ENCODE measurements at places on chromosomes 12 and 14.
A peak's percentile ranks its signal among the peaks of the same experiment; 100 is the strongest.

GRCh38 chr14:59474172-59474571, 9.0 kb upstream of the GPR135 start:
- peak; percentile 76 for DNase-seq

- peak; percentile 62 for DNase-seq
Observed at GRCh38 chr12:65313719-65314317, 35.3 kb downstream of the MSRB3 start.

DNA sequence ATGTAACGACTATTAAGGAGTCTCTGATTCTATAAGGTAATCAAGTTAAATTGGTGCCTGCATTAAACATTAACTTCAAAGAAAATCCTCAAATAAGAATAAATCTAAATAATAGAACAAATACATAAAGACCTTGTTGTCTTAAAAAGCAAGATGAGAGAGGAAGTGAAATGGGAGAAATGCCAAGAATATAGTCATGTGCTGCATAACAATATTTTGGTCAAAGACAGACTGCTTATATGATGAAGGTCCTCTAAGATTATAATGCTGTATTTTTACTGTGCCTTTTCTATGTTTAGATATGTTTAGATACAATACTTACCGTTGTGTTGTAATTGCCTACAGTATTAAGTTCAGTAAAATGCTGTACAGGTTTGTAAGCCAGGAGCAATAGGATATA, 213.6 kb downstream of the C12orf42 start:
- DNase-seq, result no peak

DNA sequence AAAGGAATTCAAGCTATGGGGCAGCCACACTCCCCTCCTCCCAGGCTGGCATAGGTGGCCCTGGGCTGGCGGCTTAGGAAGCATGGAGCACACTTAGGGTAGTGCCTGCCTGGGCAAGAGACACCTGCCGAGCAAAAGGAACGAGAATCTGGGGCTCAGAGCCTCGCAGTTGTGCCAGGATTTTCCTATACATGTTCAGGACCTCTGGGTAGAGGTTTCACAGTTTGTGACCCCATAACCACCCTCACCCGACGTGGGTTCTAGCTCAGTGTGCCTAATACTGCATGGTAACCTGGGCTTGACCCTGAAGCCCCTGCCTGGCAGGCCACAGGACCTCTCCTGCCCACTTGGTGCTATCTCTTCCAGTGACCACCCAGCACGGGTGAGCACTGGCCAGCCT, 99.5 kb downstream of the FBXL14 start:
- no peak for DNase-seq

All from fibroblast of pulmonary artery (primary cell).